ENCODE measurements at places on chromosomes 11 and 22.

GRCh38 chr22:22061085-22062077, 78.8 kb upstream of the TOP3B start:
- DNase-seq = no peak

- DNase-seq = no peak
These were observed 65.2 kb upstream of the CDON start for GRCh38 chr11:126127898-126128297.

DNA sequence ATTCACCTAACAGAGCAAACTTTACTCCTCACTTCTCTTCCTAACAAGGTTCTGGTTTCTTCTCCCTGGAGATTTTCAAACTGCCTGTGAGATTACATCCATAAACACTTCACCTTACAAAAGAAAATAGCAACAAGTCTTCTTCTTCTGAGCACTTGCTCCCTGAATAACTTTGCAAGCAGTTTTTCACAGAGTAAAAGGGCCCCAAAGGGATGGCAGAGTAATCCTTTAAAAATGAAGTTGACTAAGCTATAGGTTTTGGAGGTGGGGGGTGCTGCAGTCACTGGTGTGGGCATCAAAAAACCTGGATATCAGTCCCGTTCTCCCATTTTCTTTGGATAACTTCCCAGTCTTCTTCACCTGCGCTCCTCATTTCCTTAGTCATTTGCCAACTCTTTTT, 484.9 kb downstream of the MIAT start:
- no peak for DNase-seq

- DNase-seq = no peak
These were observed 53.6 kb upstream of the LYVE1 start for GRCh38 chr11:10622108-10622507.

DNA sequence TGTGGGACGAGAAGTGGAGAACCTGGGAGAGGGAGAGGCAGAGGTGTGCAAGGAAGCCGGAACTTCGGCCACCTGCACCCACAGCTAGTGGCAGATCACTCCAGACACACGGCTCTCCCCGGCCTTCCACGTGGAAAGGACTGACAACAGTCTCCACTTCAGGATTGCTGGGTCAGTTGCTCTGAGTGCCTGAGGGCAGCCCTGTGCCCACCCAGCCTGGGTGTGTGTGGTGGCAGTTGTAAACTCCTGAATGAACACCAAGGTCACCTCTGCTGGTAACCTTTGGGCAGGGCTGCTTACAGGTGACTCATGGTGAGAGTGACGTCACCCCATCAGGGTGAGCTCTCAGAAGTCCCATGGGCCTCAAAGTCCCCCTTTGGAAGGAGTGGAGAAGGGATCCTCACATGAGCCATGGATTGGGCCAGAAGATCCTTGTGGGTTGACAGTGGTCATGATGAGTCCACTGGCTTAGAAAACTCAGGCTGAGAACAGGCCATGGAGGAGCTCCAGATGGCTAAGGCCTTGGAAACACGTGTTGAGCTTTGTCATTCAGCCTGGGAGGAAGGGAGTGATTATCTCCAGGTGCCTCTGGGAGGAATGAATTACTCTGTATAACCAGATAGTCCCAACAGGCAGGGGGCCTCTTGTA, 71.3 kb downstream of the BCR start:
- DNase-seq = peak; percentile 13

- no peak for DNase-seq
These were observed 66.1 kb upstream of the A4GALT start for GRCh38 chr22:42786606-42787356.

- DNase-seq = peak; percentile 64
These were observed 56.3 kb upstream of the ADSL start for GRCh38 chr22:40289991-40290459.

GRCh38 chr11:45872651-45873356, 12.6 kb upstream of the MAPK8IP1 start:
- DNase-seq = peak; percentile 29
